ENCODE measurements at places on chromosomes 5 and 9. TPM values are rescaled to one million over a fixed set of nuclear protein-coding genes. Genes with fewer than 3 reads are reported as not detected.

DNA sequence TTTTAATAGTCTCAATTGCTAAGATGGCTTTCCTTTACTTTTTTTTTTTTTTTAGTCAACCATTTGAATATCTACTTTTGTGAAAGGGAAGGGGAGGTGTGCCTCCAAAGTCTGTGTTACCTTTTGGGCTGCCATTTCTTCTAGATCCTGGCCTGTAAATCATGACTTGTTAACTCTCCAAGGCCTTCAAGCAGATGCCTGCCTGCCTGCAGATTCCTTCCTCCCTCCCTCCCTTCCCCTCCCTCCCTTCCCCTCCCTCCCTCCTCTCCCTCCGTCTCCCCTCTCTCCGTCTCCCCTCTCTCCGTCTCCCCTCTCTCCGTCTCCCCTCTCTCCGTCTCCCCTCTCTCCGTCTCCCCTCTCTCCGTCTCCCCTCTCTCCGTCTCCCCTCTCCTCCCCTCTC, 73.1 kb downstream of the COMMD10 start:
- no peak for DNase-seq

GRCh38 chr9:97628668-97629067, 4.5 kb downstream of the TSTD2 start:
- DNase-seq = no peak

- DNase-seq = no peak
Measured at GRCh38 chr5:5025774-5026408, 114.2 kb upstream of the ADAMTS16 start.

- DNase-seq = no peak
Measured at GRCh38 chr9:38254151-38254550, 138.4 kb upstream of the ALDH1B1 start.

The ACSL6 gene
- total RNA-seq = 0.13 TPM

DNA sequence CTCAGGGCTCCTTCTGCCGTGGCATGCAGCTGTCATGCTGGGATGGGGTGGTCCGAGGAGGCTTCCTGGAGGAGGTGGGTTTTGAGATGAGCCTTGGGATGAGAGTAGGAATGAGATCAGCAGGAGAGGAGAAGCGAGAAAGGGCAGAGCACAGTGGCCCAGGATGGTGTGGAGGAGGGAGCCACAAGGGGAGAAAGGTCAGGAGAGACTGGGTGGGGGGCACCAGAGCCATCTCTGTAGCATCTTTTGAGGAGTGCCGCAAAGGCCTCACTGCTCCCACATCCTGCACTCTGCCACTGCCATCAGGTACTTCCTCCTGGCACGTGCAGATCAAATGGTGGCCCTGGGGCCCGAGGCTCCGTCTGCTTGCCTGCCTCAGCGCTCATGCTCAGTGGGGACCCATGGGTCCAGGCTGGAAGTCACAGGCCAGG, 150.2 kb downstream of the MACROH2A1 start:
- DNase-seq = no peak

The MAMDC4 gene
- 1.5 TPM for total RNA-seq

DNA sequence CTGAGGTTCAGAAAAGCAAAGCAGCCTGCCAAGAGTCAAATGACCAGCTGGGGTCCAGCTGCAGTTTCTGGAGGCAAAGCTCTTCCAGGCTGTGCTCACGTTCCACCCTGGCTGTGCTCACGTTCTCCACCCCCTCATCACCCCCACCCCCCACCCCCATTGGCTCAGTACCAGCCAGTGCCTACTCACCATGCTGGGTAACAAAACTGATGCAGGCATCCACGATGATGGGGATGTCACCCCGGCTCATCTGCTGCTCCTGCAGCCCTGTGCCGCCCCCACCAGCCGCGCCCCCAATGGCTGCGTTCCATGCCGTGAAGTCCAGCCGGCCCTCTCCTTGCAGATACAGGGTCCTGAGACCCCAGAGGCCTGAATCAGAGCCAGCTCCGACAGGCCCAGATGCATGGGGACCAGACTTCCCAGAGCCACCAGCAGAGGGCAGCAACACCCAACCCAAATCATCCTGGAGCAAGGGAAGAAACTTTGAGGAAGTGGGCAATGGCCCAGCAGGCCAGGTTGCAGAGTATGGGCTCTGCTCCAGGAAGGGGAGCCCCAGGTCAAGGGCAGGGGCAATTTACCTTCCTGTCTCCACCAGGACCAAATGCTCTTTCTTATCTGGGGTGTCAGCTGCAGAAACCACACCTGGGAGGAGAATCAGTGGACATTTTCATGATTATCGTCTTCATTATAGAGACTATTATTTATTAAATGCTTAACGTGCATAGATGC, 13.7 kb upstream of the FCHSD1 start:
- peak; percentile 55 for DNase-seq

DNA sequence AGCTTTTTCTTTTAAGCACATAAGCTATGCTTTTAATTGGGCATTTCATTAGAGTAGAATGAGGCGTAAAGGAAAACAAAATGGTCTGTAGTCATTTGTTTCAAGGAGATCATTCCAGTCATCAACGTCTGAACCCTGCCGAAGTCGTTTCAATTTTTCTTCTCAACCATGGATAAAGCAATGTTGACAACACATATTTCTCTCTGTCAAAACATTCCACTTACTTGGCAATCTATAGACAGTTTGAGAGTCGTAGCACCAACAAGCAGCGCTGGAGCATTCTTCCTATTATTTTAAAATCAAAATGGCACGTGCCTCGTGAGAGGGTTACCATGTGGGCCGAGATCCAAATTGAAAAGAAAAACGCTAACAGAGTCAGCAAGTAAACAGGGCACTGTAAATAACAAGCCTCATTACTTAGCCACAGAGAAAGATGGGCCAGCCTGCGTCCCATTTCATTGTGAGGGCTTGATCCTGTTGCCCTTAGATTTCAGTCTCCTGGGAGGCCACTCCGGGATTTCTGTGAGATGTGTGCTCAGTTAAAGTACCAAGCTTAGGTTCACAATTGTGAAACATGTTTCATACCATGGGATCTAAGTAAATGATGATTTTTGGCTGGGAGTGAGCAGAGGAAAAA, 422.9 kb downstream of the DTWD2 start:
- no peak for DNase-seq

DNA sequence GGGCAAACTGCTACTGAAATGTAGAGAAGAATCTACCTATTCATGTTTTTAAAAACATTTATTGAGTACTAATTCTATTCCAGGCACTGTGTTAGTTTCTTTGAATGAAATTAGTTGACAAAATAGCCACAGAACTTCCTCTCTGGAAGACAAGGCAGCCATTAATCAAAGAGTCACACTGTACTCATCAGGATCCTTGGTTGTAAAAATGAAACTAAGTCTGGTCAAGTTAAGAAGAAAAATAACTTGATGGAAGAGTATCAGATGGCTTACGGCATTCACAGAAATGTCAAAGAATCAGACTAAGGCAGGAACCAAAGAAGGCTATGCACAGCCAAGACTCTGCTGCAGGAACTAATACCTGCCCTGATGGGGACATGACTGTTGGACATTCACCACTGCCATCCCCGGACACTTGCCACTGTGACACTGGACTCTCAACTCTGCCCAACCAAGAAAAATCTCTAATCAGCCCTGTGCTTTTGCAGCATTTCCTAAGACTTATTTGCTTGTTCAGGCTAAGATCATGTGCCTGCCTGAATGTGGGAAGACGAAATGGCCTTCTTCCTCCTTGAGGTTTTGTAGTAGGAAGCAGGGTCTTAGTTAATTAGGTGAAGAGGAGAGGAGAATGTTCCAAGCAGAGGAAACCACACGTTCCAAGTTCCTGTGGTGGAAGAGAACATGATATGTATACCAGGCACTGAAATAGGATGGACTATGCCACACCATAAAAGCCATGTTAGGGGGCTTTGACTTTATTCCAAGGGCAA, 23.3 kb upstream of the NDUFB6 start:
- DNase-seq = no peak

The HSD17B4 gene
- 129 TPM for total RNA-seq

- DNase-seq = peak; percentile 25
Measured at GRCh38 chr5:153079396-153079795, 411.1 kb upstream of the GRIA1 start.

GRCh38 chr5:150515446-150515845, 7.5 kb downstream of the NDST1 start:
- no peak for DNase-seq

DNA sequence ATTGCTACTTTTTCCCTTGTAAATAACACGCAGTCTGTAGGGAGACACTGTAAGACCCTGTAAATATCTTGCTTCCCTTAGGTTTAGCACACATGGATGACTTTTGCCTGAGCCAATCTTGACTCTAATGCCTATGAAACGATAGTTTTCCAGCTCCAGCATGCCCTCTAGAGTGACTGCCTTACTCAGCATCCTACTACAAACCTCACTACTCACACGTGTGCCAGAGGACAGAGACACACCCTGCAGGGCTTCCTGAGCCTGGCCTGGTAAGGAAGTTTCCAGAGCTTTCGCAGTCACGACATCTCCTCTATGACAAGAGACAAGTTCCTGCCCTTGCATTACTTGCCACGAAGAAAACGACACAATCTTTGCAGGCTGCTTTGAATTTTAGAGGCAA, 138.1 kb downstream of the ATPSCKMT start:
- DNase-seq = peak; percentile 48

- peak; percentile 58 for DNase-seq
Measured at GRCh38 chr9:99859243-99859980, 37.7 kb downstream of the NR4A3 start.

GRCh38 chr5:54017580-54017979, 292.8 kb downstream of the ARL15 start:
- DNase-seq = no peak

DNA sequence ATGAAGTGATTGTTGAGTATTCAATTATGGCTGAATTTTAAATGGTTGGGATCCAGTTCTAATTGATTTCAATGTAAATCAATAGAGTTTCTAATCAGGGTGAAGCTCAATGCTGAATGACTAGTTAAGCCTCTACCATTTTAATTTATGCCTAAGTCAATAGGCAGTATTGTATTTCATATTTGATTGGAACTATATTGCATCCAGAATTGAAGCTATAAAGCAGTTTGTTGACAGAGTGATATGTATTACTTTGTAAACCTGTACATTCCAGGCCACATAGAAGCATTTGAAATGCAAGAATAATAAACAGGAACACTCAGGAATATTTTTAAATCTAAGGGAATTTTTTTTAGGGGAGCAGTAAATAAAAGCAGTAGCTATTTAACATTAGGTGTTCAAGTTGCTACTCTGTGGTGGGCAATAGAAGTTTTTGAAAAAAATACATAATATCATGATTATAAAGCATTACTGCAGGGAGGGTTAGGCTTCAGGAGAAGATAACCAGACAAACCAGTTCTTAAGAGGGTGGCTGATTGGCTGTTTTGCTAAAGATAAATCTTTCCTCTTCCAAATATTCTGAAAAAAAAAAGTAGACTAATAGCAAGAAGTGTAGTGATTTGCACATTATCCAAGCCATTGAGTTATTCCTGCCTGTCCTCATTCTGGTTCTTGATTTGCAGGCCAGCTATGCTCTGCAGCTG, 492.0 kb upstream of the MEF2C start:
- no peak for DNase-seq

DNA sequence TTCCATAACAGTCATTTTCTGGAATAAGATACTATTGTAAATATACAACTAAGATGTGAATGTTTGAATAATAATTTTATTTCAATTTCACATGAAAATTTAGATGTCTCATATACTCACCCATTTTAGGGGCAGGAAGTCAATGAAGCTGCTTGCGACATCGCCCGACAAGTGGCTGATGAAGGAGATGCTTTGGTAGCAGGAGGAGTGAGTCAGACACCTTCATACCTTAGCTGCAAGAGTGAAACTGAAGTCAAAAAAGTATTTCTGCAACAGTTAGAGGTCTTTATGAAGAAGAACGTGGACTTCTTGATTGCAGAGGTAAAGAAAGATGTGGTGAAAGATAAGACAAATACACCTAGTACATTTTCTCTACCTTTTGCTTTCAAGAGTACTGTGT, 8.6 kb downstream of the BHMT start:
- peak; percentile 61 for DNase-seq

The KLHL3 gene
- 0.53 TPM for total RNA-seq

DNA sequence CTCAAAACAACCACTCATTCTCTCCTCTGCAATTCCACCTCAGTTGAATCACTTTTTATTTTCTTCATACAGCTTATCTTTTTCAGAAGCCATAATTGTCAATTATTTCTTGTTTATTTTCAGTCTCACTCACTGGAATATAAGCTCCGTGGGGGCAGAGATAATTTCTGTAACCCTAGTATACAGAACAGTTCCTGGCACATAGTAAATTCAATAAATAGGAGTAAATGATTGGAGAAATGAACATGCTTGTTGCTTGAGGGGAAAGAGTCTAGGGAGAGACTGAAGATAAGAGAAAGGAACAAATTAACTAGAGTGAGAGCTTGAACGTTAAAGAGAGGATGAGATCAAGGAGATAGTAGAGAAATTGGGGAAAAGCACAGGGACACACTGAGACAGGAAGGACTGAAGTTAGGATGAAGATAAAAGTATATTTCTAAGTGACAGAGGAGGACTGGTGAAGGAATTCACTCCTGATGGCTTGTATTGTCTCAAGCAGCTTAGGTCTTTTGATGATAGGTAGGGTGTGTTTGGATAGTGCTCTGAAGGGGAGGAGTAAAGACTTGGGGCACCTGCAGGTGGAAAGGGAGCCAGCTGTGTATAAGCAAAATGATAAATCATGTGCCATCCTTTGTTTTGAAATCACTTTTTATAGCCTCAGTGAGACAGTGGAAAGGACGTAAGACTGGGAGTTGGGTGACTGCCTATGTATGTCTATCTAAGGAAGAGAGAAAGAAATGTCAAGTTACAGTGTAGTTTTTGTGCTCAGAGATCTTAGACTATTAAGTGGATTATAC, 2.2 kb downstream of the NAA35 start:
- DNase-seq = no peak

GRCh38 chr5:1051366-1051720, 42.7 kb downstream of the NKD2 start:
- no peak for DNase-seq

The GALNT10 gene
- 3.9 TPM for total RNA-seq

The BTNL8 gene
- not detected for total RNA-seq

GRCh38 chr9:12809720-12810119, 34.9 kb downstream of the LURAP1L start:
- DNase-seq = no peak

The CDKN2A gene
- 1.6 TPM for total RNA-seq

DNA sequence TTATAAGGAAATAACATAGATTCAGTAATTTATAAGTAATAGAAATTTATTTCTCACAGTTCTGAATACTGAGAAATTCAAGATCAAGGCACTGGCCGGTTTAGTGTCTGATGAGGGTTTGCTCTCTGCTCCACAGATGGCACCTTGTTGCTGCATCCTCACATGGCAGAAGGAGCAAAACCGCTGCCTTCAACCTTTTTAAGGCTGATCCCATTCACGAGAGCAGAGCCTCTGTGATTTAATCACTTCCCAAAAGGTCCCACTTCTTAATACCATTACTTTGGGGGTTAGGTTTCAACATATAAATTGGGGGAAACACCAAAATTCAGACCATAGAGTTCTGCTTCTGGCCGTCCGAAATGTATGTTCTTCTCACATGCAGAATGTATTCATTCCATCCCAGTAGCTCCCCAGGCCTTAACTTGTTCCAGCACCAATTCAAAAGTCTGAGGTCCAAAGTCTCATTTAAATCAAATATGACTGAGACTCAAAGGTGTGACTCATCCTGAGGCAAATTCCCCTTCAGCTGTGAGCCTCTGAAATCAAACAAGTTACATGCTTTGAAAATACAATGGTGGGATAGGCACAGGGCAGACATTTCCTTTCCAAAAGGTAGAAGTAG, 30.6 kb downstream of the BAAT start:
- DNase-seq = peak; percentile 71

Measured in bronchial epithelial cell (primary cell).